ENCODE measurements at places on chromosomes 1 and 21.
A peak's percentile ranks its signal among the peaks of the same experiment; 100 is the strongest.

DNA sequence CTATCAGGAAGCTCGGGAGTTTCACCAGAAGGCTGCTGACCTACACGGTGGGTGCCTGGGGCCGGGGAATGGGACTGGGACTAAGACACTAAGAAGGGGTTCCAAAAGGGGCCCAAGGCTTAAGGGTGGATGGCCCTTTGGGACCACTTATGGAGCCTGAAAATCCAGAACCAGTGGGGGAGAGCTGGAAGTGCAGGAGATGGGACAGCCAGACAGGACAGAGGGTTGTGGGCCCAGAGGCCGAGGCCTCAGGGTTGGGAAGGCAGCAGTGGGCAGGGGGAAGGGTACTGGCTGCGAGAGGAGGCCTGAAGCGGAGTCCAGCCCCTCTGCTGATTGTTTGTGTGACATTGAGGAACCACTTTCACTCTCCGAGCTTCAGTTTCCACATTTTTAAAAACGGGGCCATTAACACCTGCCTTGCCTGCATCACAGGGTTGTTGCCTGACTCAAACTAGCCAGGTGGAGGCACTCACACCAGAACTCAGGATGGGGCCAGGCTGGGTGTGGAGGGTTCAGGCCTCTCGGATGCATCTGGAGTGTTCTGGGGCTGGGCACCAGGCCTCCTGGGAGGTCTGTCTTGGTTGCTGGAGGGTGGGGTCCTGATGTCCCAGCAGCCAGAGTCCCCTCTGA, 3.0 kb downstream of the TTC24 start:
- H3K4me3 ChIP-seq: no peak overlapping the region
- H3K4me1 ChIP-seq: no peaks in the 10 kb centered on the region
- H3K27me3 ChIP-seq: no peaks in the 10 kb centered on the region
- H3K27ac ChIP-seq: no peak overlapping the region
- H3K36me3 ChIP-seq: no peaks in the 10 kb centered on the region

DNA sequence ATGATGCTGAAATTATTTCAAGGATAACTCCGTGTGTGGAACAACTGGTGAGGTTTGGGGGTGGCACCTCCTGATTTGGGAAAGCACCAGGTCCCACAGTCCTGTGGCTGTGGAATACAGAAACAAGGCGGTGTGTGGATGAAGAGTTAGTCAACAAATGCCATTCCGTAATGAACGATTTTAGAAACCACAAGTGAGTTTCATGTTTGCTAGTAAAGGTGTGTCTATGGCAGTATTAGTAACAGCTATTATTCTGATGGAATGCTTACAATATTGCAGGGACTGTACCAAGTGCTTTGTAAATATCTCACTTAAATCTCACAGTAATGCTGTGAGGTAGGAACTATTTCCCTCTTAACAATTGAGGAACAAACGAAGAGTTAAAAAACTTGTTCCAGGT, 53.8 kb downstream of the B3GALNT2 start:
- no peak overlapping the region for H3K4me3 ChIP-seq
- DNase-seq: no peak

GRCh38 chr1:200535605-200536004, 84.9 kb downstream of the KIF14 start:
- no peaks in the 10 kb centered on the region for H3K4me1 ChIP-seq

GRCh38 chr1:169103480-169103893, 3.0 kb upstream of the ATP1B1 start:
- no peak overlapping the region for H3K4me3 ChIP-seq
- H3K36me3 ChIP-seq: no peaks in the 10 kb centered on the region
- 0 out of 2 replicates have a peak, but pooled peaks cover 4% of the 10 kb centered on the region for H3K27me3 ChIP-seq
- peaks cover 15% of the 10 kb centered on the region for H3K4me1 ChIP-seq

DNA sequence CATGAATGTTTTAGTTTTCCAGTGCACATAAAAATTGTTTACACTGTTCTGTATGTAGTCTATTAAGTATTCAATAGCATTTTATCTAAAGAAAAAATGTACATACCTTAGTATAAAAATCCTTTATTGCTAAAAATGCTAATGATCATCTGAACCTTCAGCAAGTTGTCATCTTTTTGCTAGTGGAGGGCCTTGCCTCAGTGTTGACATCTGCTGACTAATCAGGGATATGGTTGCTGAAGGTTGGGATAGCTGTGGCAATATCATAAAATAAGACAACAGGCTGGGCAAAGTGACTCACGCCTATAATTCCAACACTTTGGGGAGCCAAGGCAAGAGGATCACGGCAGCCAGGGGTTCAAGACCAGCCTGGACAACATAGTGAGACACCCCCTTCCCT, 9.0 kb downstream of the DYNLT5 start:
- H3K4me1 ChIP-seq: no peaks in the 10 kb centered on the region
- no peaks in the 10 kb centered on the region for H3K36me3 ChIP-seq
- H3K27ac ChIP-seq: no peak overlapping the region
- DNase-seq: peak; percentile 57

GRCh38 chr1:58933599-58933926, 149.7 kb upstream of the JUN start:
- no peak for DNase-seq
- no peaks in the 10 kb centered on the region for H3K36me3 ChIP-seq
- H3K4me3 ChIP-seq: no peak overlapping the region
- no peaks in the 10 kb centered on the region for H3K27me3 ChIP-seq
- H3K4me1 ChIP-seq: peaks cover 27% of the 10 kb centered on the region
